Calu3 (cell line): ENCODE measurements at places on chromosomes 3 and 15. TPM values are rescaled to one million over a fixed set of nuclear protein-coding genes. Genes with fewer than 3 reads are reported as not detected.

FEZF2 gene
- not detected in 2 replicates for total RNA-seq

NMD3 gene
- total RNA-seq, result 90.7 and 104 TPM in 2 replicates

CACNA2D2 gene
- total RNA-seq, result 0.12 TPM in 1 of 2 replicates, not detected in the other

SNTN gene
- total RNA-seq, result 0.29 TPM in 1 of 2 replicates, not detected in the other

TRH gene
- not detected in 2 replicates for total RNA-seq

DNA sequence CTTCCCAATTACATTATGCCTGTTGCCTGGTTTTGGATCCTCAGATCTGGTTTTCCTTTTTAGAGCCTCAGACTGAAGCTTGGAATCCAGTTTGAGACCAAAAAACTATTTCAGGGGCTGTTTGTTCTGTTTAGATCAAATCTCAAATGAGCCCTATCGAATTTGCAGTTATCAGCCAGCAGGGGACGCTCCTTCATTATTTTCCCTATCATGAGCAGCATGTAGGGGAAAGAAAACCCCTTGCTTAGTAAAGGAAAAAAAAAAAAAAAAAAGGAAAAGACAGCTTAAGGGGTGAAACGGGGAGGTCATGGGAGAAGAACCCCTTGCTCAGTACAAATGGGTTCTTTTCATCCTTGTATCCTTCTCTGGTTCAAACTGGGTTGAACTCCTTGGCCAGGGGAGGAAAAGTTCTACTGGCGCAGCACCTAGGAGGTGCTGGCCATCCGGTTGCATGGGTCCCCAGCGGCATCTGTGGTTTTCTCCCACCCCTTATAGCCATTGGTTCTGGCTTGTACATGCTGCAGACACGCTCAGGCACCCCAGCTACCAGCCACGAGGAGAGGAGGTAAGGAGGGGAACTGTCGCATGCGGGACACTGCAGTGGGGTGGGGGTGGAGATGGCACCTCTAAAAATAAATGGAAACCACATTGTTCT lies 1375.1 kb upstream of the ALCAM start:
- no peak overlapping the region for H3K4me3 ChIP-seq
- DNase-seq, result peak; percentile 4
- H3K4me1 ChIP-seq, result no peaks in the 10 kb centered on the region
- no peak overlapping the region for H3K27ac ChIP-seq
- H3K36me3 ChIP-seq, result no peaks in the 10 kb centered on the region
- no peaks in the 10 kb centered on the region for H3K27me3 ChIP-seq

DNA sequence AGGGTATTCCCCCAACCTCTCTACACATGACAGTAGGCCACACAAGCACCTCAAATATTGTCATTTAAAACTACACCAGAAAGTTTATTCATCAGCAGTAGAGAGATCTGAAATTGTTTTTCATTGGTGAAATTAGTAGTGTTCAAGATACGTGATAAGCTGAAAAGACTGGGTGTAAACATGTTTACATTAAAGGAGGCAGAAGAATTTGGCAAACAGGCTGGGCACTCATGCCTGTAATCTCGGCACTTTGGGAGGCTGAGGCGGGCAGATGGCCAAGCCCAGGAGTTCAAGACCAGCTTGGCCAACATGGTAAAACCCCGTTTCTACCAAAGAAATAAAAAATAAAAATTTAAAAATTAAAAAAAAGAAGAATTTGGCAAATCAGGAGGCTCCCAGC lies 255.6 kb downstream of the FOXP1 start:
- no peak for DNase-seq
- no peaks in the 10 kb centered on the region for H3K4me1 ChIP-seq
- no peaks in the 10 kb centered on the region for H3K27me3 ChIP-seq
- H3K4me3 ChIP-seq, result no peak overlapping the region

DNA sequence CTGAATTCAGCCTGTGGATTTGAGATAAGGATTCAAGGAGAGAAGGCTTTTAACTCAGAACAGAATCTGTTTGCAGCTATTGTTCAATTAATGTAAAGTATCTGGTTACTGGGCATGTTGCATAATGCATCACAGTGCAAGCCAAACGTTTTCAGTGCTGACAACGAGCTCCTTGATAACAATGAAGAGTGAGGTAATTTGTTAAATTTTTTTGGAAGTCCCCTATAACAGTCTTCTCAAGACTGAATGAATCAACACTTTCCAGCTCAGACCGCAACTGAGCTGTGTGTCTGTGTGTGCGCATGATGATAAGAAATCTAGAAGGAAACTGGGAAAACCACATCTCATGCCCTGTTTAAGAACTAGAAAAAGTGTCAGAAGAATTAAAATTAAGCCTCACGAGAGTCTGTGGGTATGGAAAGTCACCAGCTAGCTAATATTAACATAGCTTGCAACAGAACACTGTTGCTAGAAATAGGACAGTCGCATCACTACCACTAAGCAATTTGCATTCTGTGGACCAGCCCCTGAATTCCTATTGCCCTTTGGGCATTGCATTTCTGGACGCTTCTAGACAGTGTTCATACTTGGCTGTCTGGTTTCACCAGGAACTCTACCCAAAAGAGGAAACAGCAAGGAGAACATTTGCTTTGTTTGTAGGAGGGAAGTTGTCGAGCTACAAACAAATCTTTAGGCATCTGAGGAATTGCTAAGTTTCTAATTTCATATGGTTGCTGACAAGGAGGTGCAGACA lies 43.7 kb upstream of the ATP2C1 start:
- peak overlapping the region; percentile 74 for H3K4me3 ChIP-seq
- H3K4me1 ChIP-seq, result peaks cover 54% of the 10 kb centered on the region
- peak overlapping the region; percentile 96 for H3K27ac ChIP-seq
- peak; percentile 72 for DNase-seq
- peaks cover 28% of the 10 kb centered on the region for H3K36me3 ChIP-seq

GRCh38 chr15:75227663-75228280 lies 26.1 kb downstream of the C15orf39 start:
- DNase-seq, result no peak
- H3K36me3 ChIP-seq, result peaks cover 19% of the 10 kb centered on the region
- H3K27me3 ChIP-seq, result peaks cover 77% of the 10 kb centered on the region
- no peak overlapping the region for H3K27ac ChIP-seq
- no peaks in the 10 kb centered on the region for H3K4me1 ChIP-seq

GRCh38 chr15:60673918-60674558 lies 195.1 kb upstream of the ICE2 start:
- peak; percentile 77 for DNase-seq
- peaks cover 5% of the 10 kb centered on the region for H3K4me1 ChIP-seq
- peak overlapping the region; percentile 78 for H3K27ac ChIP-seq
- peaks cover 12% of the 10 kb centered on the region for H3K27me3 ChIP-seq
- H3K36me3 ChIP-seq, result peaks cover 4% of the 10 kb centered on the region
